AG04450 (cell line): ENCODE measurements at places on chromosomes 5 and 9.
A peak's percentile ranks its signal among the peaks of the same experiment; 100 is the strongest.

GRCh38 chr5:169325273-169325672, 24.3 kb upstream of the SLIT3 start:
- DNase-seq, result no peak

DNA sequence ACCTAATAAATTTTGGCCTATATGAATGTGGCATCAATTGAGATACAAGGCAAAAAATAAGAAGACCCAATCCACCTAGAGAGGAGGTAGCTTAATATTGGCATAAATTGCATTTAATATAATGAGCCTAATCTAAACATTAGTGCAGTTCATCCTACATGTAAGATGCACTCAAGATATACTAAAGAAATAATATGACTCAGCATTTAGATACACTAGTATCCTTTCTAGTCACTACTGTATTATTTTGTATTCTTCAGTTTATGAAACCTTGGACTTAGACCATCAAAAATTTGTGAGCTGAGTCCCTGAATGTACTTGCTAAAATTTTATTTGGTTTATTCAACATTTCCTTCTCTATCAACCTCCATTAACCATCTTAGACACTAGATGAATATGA, 104.7 kb downstream of the RAB3C start:
- no peak for DNase-seq

DNA sequence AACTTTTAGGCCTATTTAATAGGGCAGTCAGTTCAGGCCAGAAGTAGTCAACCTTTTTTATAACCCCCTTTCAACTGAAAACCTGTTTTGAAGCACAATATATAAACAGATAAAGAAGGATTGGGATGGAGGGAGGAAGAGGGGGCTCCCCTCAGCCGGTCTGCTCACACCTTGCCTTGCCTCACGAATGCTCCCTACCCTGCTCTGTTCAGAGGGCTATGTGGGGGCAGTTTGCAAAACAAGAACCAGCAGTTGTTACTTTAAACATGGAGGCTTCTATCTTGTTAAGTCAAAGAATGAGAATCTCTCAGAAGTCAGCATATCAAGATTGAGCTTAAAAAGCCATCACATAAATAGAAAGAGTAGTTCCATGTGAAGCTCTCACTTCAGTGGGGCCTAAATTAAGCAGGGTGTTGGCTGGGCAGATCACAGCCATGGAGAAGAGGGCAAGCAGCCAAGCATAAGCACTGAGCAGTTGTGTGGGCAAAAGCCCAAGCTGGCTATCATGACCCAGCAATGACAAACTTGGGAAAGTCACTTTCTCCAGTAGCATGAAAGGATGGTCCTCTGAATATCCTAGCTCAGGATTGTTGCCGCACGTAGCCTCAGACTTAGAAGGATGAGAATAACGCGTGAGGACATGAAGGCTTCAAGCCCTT, 70.6 kb downstream of the ALDH1A1 start:
- DNase-seq, result no peak

- DNase-seq, result no peak
Measured at GRCh38 chr9:34624475-34625185, 4.2 kb downstream of the ARID3C start.

GRCh38 chr5:143554187-143554717, 150.8 kb upstream of the NR3C1 start:
- DNase-seq, result peak; percentile 88

- DNase-seq, result no peak
Measured at GRCh38 chr9:87885484-87886189, 3.0 kb downstream of the SPATA31E1 start.

- no peak for DNase-seq
Measured at GRCh38 chr9:128505414-128505765, 871 bp downstream of the GLE1 start.

- no peak for DNase-seq
Measured at GRCh38 chr5:142685418-142686209, at the start of gene FGF1. Gene FGF1, minus strand, starts transcription at chr5:142686090. Its CDS starts 71,963 bp downstream, at chr5:142614127.

DNA sequence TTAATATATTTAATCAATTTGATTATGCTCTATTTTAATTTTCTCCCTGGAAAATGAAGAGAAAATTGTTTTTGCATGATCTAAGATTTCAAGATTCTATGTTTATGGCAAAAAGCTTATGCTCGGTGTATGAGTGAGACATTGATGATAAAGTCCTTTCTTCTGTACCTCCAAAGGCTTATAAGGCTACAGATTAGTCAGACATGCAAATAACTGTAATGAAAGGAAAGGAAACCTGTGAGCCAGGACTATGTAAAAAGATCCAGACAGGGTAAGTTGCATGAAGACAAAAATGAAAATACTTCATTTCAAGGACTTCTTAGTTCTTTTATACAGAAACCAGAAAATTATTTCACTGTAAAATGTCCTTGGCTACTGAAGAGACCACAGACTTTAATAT, 52.2 kb upstream of the EDIL3 start:
- no peak for DNase-seq

GRCh38 chr5:87829217-87829551, 416.5 kb upstream of the CCNH start:
- DNase-seq, result no peak

DNA sequence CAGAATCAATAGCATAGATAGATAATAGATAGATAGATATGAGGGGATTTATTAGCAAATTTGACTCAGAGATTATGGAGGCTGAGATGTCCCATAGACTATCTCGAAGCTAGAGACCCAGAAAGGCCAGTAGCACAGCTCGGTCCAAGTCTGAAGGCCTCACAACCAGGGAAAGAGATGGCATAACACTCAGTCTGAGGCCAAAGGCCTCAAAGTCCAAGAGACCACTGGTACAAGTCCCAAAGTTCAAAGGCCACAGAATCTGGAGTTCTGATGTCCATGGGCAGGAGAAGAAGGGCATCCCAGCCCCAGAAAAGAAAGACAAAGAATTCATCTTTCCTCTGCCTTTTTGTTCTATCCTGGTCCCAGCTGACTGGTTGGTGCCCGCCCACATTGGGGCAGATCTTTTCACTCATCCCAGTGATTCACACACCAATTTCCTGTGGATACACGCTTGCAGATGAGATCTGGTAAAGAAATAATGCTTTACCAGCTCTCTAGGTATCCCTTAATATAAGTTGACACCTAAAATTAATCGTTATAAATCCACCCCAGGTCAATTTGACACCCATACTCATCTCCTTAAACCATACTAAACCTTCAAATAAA, 127.8 kb upstream of the FBN2 start:
- no peak for DNase-seq

DNA sequence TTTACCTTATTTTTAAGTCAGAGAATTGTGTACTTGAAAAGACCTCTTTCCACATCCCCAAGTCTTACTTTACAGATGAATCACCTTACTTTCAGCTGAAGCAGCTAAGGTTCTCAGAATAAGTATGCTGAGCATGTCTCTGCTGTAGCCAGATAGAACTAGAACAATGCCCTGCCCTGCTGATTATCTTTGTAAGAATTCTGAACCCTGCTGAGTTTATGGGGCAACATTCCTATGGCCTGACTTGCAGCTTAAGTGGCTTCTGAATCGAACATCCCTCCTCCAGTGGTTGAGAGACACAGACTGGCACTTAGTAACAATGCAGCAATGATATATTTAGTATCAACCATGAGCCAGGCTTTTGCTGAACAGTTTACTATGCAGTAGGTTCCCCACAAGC, 592.0 kb upstream of the WWC1 start:
- DNase-seq, result peak; percentile 96

- no peak for DNase-seq
Measured at GRCh38 chr5:58452566-58453258, 7.2 kb downstream of the PLK2 start.

- DNase-seq, result no peak
Measured at GRCh38 chr5:56649569-56649968, 165.8 kb upstream of the MAP3K1 start.

GRCh38 chr5:80703291-80703690, 48.5 kb upstream of the DHFR start:
- no peak for DNase-seq

DNA sequence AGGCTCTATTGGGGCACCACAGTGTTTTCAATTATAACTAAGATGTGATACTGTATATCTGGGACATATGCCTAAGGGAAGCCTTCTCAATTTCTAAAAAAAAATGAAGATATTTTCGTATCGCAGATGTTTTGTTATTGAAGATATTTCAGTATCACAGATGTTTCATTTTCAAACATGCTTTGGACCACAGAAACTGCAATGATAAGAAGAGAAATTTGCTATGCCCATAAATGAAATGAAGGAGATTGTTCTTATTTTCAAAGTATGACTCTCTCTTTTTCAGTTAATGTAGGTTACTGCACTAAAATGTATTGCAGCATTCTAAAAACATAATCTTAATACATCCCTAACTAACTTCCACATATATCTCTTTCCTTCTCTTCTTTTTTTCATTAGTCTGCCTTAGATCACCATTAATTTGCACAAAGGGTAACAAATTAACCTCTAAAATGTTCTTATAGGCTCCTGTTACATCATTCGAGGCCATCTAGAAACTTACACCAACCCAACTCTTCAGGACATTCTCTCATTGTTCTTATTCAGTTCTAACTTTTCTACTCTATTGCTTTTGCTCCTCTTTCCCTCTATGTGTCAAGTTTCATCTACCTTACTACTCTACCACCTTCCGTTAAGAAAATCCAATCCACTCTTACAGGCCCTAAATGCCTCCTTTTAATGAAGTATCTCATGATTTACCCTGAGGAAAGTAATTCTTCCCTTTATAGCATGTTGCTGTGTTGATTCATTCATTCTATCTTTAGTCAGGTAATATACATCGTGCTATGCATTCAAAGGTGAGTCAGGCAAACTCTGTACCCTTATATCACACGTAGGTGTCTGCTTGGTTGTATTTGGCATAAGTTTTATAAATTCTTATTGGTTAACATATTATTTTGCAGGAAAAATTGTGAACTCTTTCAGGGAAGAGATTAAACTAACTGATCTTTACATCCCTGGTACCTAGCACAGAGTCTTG, 70.5 kb downstream of the ST8SIA4 start:
- DNase-seq, result no peak

GRCh38 chr5:154284433-154284832, 93.9 kb downstream of the GALNT10 start:
- DNase-seq, result no peak

- DNase-seq, result no peak
Measured at GRCh38 chr5:10118150-10118549, 131.5 kb downstream of the ATPSCKMT start.

- no peak for DNase-seq
Measured at GRCh38 chr5:170701334-170701733, 82.2 kb upstream of the GABRP start.

DNA sequence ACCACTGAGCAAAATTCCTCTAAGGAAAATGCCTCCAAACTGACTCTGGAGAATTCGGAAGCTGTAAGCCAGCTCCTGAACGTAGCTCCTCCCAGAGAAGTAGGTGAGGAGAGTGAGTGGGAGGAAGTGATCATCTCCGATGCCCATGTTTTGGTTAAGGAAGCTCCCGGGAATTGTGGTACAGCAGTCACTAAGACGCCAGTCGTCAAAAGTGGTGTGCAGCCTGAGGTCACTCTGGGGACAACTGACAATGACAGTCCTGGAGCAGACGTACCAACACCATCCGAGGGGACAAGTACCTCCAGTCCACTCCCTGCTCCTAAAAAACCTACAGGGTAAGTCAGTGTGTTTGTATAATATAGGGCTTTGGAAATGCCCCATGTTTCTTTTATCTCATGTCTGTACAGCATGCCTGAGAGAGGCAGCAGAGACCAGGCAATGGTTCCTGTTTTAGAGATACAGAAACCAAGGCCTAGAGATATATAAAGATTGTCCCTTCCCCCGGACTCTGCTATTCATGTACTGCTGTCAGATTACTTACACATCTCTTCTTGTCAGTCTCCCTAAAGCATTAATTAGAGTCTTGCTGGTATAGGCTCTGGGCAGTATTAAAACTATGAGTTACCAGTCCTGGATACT, 23.9 kb downstream of the HMGXB3 start:
- DNase-seq, result no peak

GRCh38 chr5:136080483-136081216, 51.9 kb downstream of the TGFBI start:
- DNase-seq, result peak; percentile 91

- no peak for DNase-seq
Measured at GRCh38 chr5:108728566-108729241, 19.0 kb upstream of the FER start.

DNA sequence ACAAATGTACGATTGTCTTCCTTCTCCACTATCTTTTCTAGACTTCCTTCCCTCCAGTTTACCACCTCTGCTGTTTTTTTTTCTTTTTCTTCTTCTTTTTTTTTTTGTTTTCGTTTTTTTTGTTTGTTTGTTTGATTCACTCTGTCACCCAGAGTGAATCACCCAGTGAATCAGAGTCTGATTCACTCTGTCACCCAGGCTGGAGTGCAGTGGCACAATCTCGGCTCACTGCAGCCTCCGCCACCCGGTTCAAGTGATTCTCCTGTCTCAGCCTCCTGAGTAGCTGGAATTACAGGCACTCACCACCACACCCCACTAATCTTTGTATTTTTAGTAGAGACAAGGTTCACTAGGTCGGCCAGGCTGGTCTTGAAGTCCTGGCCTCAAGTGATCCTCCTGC, 375.7 kb downstream of the NTRK2 start:
- no peak for DNase-seq

DNA sequence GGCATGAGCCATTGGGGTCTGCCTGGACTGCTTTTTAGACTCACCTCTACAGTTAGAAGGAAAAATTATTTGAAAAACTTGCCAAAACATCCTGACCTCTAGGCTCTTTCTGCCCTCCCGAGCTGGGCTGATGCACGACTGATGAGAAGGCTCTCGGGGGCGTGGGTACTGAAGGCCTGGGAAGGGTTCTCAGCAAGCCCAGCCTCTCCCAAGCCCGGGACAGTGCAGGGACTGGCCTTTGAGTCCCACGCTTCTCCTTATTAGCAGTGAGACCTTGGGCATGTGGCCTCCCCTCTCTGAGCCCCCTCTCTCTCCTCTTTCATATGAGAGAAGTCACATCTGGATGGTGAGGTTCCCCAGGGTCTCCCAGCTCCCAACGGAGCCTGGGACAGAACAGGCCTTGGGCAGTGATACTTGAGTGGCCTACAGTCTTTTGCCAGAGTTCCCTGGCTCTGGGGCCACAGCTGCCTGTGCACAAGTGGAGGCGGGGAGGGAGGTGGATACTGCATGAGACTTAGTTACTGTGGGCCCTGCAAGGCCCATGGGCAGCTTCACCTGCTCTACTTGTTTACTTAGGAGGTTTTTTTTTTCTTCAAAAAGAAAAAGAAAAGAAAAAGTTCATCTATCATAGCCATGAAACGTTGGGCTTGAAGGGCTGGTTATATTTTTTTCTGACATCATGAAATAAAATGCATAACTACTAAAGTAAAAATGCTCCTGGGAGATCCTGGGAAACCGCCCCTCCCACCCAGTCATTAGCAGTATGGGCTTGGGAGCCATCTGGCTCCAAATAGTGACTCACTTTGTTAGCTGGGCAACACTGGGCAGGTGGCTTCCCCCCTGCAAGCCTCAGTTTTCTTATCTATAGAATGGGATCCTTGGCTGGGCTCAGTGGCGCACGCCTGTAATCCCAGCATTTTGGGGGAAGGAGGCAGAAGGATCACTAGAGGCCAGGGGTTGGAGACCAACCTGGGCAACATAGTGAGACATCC, 139.4 kb downstream of the GAPVD1 start:
- no peak for DNase-seq

DNA sequence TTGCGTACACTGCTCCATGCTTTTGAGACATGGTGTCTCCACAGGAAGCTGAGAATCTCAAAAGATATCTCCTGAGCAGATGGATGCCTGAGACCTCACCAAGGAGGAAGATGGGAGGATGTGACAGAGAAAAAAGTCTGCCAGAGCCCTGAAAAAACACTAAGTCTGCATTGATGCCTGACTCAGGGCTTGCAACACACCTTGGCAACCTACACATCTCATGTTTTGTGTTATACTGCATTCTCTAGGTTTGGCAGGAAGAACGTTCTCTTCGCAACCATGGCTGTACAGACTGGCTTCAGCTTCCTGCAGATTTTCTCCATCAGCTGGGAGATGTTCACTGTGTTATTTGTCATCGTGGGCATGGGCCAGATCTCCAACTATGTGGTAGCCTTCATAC, 19.2 kb downstream of the SLC22A4 start:
- no peak for DNase-seq
